DMS79 treated with DMSO at 0.1 percent for 48 hours (cell line): ENCODE measurements at places on chromosomes 2 and 18.

- no peak for DNase-seq
Observed at GRCh38 chr2:222943820-222944219, 83.0 kb downstream of the ACSL3 start.

GRCh38 chr2:139721411-139721995, 941.3 kb upstream of the NXPH2 start:
- no peak for DNase-seq

DNA sequence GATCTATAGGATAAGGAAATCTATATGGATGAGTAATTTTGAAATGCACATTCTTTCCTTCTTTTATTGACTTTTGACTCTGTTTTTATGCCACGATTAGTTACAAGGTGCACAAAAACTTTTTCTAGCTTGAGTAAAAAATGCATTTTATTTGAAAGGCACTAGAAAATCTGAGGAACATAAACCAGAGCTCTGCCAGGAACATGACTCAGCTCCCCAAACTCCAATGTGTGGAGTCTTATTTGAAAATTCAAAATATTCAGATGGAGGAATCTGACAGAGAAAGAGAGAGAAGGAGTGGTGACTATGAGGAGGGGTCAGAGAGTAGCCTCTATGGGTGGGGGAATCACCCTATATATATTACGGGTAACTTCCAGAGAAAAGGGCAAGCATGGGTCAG, 231.0 kb downstream of the DCC start:
- no peak for DNase-seq

DNA sequence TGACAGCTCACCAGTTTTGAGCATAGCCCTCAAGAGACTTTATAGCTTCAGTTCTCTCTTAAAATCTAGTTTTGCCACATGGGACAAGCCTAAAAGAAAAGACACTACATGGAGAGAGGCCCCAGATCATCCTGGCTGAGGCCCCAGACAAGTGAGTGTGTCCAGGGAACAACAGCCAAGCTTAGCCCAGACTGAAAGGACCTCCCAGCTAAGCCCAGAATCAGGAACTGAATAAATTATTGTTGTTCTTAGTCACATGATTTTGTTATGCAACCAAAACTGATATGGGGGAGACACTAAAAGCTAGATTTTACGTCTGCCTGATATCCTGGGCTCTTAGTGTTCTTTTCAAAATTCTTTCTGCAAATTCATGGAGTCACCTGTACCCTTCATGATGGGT, 29.3 kb upstream of the LBH start:
- DNase-seq = no peak

- DNase-seq = no peak
Observed at GRCh38 chr2:48399828-48400552, 130.0 kb upstream of the STON1 start.

DNA sequence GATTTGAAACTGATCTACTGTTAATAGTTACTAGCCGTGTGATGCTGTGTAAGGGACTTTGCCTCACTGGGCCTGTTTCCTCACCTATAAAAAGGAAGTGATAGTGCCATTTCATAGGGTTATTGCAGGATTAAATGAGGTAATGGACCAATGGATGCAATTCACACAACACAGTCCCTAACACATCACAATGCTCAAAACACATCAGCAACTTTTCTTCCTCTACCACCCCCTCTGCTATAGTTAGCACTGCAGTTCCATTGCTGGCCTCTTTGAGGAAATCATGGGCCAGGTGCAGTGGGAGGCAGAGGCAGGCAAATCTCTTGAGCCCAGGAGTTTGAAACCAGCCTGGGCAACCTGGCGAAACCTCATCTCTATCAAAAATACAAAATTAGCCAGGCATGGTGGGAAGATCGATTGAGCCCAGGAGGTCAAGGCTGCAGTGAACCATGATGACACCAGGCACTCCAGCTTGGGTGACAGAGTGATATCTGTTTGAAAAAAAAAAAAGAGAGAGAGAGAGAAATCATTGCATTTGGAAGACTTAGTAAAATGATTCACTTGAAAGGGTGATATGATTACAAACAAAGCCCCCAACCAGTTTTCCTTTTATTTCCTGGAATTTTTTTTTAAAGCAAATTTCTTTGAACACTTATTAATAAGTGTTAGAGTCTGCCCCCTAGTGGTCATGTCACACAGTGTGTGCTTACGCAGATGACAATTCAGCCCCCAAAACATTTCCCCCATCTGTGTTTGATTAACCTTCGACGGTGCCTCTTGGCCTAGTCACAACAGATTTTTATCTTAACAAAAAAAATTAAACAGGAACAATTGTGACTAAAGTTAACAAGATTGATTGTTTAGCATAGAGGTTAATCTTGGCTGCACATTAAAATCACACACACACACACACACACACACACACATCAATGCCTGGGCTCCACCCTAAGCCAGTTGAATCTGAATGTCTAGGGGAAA, 88.6 kb upstream of the BCL11A start:
- DNase-seq = no peak

DNA sequence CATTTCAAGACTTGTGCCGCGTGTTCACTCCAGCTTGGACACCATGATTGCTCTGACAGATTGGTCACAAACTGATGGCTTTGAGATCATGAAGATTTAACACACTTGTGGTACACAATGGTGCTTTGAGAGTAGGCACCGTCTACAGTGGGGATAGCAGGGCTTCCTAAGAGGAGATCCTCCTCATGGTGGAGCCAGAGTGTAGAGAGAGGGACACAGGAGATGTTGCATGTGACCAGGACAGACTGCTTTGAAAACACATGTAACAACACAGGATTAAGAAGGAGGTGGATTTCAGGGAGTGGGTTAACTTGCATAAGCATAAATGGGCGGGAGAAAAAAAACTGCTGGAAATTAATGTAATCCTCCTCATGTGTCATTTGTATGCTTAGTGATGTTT, 95.7 kb upstream of the LINC00305 start:
- DNase-seq = no peak

GRCh38 chr2:230793572-230794359, 71.0 kb upstream of the ITM2C start:
- no peak for DNase-seq

- DNase-seq = no peak
Observed at GRCh38 chr2:60478660-60479059, 74.8 kb downstream of the BCL11A start.

GRCh38 chr2:131004446-131005209, 88.6 kb downstream of the FAM168B start:
- no peak for DNase-seq

DNA sequence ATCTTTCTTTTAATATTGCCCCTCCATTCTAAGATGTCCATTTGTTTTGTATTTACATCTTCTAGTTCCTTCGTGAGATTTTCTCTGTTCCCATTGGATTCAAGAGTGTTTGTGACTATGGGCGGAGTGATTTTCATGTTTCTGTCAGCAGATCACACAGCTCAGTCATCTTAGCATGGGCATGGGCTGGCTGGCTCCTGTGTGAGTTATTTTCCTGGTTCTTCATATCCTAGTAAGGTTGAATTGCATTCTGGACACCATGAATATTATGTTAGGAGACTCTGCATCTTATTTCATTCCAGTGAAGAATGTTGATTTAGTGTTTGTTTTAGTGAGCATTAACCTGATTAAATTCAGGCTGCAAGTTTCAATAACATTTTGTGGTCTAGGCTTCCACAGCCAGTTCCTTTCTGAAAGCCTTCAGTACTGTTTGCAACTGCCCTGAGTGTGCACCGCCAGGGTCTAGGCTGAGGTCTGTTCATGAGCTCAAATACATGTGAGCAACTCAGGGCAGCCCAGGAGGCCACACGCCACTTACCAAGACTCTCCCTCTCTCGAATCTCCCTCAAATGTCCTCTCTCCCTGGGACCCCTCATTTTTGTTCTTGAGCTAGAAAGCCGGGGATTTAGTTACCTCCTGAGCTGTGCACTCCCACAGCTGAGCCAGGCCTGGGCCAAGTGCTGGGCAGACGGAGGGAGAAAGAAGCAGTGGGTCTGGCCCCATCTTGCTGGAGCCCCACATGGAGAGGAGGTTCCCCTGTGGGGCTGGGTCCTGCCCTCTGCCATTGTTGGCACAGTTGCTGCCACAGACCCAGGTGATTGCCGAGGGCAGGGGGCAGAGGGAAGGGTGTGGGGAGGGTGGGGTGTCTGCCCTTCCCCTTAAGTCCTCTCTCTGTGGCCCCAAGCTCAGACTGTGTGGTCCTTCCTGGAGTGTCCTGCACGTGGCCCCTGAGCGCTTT, 145.9 kb downstream of the RTP5 start:
- DNase-seq = no peak

GRCh38 chr18:41042866-41043265, 912.2 kb upstream of the PIK3C3 start:
- no peak for DNase-seq

DNA sequence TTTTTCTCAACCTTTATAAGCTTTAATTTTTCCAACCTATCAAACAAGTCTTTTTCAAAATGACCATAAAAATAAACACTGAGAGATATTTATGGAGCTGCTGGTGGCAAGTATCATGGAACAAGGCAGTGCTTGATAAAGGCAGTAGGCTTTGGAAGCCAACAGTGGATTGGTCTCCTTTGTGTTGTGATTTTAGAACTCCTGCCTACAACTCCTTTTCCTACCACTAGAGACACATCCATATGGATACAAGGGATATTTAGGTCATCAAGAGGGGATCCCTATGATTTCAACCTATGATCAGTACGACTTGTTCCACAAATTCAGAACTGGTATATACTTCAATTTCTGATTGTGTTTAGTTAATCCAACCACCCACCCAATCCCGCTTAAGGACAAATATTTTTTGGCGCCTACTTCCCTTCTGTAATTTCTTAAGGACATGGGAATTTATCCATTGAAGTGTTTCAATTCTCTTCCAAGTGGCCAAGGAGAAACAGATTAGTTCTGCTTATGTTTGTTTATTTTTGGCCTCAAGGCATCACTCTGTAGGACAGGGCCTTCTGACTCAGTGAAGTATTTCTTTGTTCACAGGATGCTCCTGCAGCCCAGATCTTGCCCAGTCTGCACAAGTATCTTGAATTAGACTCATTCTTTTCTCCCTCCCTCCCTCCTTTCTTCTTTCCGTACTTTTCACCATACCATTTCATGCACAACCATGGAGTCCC, 2119.6 kb upstream of the PIK3C3 start:
- no peak for DNase-seq

DNA sequence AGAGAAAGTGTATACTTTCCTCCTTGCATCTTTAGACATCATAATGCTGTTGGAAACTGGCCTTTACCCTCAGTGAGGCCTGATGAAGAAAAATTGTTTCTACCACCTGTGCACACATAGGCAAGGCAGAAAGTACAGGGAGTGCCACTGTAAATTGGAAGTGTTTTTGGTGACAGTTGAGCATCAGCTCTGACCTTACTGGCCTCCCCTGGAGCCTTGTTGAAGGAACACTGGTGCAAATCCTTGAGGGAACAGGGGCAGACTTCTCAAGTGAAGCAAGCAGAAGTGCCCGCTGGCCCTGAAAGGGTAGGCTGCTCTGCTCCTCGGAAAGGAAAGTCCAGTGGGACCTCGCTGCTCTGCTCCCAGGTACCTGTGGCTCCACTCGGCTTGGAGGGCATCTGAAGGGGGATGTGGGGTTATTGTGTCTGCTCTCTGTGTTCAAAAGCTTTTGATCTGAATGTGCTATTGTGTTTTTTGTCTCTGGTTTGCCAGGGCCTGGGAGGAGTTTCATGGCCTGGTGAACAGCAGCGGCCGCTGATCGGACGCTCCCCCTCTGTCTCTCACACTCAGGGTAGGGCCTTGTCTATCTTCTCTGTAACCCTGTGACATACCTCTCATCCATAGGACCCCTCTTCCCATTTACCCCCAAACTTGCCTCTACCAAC, 23.4 kb downstream of the EIF4E2 start:
- no peak for DNase-seq

- no peak for DNase-seq
Observed at GRCh38 chr2:155662224-155662623, 670.3 kb downstream of the NR4A2 start.

DNA sequence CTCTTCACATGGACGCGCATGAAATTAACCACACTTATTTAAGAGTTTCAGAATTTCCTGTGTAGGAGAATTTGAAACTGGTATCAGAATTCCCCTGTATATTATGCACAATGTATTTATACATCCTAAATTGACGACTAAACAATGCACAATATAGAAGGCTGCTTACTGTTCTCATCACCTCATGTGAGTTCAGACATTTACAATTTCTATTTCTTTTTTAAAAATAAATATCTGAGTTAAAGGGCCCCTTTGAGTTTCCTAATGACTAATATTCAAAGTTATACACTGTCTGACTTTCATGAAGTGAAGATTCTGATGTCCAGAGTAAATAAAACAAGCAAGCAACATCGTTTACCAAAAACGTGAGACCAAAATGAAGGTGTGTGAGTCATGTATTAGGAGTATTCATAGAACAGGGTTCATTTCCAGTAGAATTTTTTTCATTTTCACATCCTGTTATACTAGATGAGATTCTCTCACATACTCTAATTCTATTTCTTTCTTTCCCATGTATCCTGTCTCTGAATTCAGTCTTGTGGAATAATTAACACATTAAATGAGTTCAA, 406.2 kb downstream of the NUP35 start:
- no peak for DNase-seq

- no peak for DNase-seq
Observed at GRCh38 chr2:203225423-203226039, 13.3 kb upstream of the CYP20A1 start.

DNA sequence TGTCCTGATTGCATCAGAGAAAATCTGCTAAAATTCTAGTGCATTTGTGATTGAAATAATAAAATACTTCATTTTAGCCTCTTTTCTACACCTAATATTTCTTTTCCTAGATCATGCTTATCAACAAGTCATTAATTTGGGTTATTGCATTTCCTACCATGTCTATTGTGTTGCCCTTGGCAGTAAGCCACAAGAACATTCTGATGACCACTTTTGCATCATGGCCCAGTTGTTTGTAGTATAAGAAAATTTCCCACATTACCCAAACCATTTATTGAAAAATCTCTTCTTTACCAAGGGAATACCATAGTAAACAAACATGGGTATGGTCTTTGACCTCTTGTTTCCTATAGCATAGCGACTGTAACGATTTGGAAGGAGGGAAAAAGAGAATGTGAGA, 76.3 kb downstream of the R3HDM1 start:
- DNase-seq = no peak

GRCh38 chr2:232319803-232320442, 58.6 kb upstream of the ALPP start:
- no peak for DNase-seq

- DNase-seq = no peak
Observed at GRCh38 chr18:63320975-63321265, 1.4 kb upstream of the BCL2 start.

DNA sequence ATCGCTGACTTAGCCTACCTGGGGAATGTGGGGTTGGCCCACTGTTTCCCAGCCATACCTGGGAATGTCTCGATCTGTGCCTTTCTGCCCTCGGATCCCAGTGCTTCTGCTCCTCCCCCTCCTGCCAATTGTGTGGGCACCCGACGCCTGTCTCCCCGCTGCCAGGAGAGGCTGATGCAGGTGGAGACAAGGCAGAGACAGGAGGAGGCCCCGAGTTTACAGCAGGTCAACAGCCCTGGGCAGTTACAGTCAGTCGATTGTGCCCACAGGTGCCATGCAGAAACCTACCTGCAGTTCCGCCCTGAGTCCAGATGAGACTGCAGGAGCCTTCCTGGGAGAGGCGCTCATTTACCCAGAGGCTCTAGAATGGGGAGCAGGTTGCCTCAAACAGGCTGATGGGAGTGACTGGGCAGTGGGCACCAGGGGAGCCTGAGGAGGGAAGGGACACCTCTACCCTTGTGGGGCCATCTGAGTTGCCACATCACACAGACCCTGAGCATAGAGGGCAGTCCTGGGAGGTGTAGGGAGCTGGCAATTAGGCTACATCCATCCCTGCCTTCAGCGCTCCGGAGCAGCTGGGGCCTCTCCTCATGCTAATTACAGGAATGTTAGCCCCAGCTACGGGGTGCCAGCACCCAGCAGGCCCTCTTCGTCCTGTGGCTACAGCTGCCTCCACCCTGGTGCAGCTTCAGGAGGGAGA, 300.1 kb downstream of the NDUFA10 start:
- DNase-seq = peak; percentile 64
